ENCODE measurements at places on chromosomes 7 and 10.

- no peak overlapping the region for H3K27ac ChIP-seq
- H3K4me1 ChIP-seq, result no peaks in the 10 kb centered on the region
Measured at GRCh38 chr10:124867304-124867703, 65.7 kb downstream of the ABRAXAS2 start.

DNA sequence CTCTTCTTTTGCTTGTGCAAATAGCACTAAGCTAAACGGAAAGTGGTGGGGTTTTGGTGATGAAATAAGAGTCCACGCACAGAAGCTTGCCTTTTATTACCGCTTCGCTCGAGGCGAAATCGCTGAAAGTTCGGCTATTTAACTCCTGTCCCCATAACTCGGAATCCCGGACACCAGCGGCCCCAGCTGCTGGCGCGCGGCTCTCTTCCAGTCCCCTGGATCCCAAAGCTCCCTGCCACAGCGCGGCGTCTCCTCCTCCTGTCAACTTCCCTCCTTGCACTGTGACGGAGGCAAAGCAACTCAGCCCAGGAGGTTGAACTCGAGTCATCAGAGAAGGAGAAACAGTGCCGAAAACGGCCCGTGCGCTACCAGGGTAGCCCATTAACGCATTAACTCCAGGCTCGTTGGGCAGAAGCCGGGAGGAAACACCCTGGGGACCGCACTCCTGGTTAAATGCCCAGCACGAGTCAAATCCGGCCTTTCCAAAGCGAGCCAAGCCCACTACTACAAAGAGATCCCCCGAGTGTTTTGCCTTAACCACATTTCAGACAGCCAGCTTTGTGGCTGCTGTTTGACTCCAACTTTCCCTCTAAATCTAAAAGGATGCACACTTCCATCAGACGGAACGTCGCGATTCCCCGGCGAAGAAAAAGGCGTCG lies 1.3 kb downstream of the SEMA3D start:
- H3K27ac ChIP-seq, result no peak overlapping the region
- H3K4me3 ChIP-seq, result no peak overlapping the region
- no peaks in the 10 kb centered on the region for H3K36me3 ChIP-seq
- H3K27me3 ChIP-seq, result peaks cover 24% of the 10 kb centered on the region
- peaks cover 3% of the 10 kb centered on the region for H3K4me1 ChIP-seq

GRCh38 chr7:18580950-18581349 lies 85.4 kb downstream of the HDAC9 start:
- no peaks in the 10 kb centered on the region for H3K4me1 ChIP-seq
- H3K4me3 ChIP-seq, result no peak overlapping the region
- no peaks in the 10 kb centered on the region for H3K36me3 ChIP-seq
- DNase-seq, result no peak
- no peak overlapping the region for H3K27ac ChIP-seq

DNA sequence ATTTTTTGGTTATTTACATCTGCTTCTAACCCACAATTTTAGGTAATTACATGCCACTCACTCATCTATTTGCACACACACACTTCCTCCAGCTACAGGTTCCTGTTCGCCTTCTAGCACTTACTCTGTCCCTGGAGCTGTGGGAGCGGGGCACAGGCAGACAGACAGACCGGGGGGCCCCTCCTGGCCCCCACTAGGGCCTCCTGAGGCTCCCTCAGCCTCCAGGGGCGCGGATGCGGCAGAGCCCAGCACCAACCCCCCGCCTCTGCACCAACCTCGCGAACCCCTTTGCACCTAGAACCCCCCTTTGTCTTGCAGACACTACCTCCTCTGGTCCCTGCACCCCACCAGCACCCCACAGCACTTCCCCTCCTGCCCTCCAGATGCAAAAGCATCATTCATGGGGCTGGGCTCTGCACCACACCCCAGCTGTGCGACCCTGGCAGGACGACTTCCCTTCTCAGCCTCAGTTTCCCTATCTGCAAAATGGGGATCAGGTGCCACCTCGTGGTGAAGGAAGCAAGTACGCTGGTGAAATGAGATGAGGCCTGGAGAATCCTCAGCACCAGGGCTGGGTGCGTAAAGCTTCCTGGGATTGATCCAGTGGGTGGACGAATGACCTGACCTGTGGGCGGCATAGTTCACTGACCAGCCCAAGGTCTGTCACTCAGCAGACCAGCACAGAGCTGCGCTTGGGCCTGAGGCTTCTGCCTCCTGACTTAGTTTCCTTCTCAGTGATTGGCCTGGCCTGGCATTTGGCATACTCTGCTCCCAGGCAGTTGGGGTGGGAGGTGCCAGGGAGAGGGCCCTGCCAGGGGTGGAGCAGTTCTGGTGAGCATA lies 37.9 kb downstream of the ELFN1 start:
- no peak overlapping the region for H3K4me3 ChIP-seq
- H3K27ac ChIP-seq, result no peak overlapping the region
- peaks cover 3% of the 10 kb centered on the region for H3K36me3 ChIP-seq
- DNase-seq, result no peak

- no peak for DNase-seq
- H3K4me1 ChIP-seq, result no peaks in the 10 kb centered on the region
- H3K27me3 ChIP-seq, result no peaks in the 10 kb centered on the region
- H3K27ac ChIP-seq, result no peak overlapping the region
- H3K36me3 ChIP-seq, result no peaks in the 10 kb centered on the region
Measured at GRCh38 chr10:115861455-115861854, 411.6 kb downstream of the GFRA1 start.

DNA sequence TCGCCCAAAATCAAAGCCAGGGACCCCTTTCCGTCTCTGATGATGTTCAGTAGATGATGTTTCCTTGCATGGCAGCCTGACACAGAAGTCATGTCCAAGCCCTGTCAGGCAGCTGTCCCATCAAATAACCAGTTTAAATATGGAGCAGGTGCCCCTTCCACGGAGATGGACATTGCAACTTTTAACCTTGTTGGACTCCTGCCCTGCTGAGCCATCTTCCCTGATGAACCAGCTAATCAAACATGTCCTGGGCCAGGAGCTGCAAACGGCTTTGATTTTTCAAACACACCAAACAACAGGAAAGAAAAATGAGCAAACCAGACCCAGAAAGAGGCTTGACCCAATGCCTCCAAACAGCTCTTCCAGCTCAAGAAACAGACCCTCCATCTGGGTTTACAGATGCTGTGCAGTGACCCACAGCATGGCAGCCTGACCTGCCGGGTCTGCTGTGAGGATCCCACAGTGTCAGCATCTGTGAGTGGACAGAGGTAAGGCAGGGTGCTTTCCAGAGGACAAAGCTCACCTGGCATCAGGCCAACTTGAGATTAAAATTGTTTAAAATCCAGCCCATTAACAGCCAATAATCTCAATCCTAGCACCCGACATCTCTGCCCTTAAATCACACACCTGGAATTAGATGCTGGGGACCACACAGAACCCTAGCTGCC lies 372.6 kb downstream of the GRID1 start:
- no peaks in the 10 kb centered on the region for H3K36me3 ChIP-seq
- H3K4me3 ChIP-seq, result no peak overlapping the region
- DNase-seq, result no peak
- H3K27ac ChIP-seq, result no peak overlapping the region
- H3K27me3 ChIP-seq, result peaks cover 7% of the 10 kb centered on the region
- H3K4me1 ChIP-seq, result no peaks in the 10 kb centered on the region

DNA sequence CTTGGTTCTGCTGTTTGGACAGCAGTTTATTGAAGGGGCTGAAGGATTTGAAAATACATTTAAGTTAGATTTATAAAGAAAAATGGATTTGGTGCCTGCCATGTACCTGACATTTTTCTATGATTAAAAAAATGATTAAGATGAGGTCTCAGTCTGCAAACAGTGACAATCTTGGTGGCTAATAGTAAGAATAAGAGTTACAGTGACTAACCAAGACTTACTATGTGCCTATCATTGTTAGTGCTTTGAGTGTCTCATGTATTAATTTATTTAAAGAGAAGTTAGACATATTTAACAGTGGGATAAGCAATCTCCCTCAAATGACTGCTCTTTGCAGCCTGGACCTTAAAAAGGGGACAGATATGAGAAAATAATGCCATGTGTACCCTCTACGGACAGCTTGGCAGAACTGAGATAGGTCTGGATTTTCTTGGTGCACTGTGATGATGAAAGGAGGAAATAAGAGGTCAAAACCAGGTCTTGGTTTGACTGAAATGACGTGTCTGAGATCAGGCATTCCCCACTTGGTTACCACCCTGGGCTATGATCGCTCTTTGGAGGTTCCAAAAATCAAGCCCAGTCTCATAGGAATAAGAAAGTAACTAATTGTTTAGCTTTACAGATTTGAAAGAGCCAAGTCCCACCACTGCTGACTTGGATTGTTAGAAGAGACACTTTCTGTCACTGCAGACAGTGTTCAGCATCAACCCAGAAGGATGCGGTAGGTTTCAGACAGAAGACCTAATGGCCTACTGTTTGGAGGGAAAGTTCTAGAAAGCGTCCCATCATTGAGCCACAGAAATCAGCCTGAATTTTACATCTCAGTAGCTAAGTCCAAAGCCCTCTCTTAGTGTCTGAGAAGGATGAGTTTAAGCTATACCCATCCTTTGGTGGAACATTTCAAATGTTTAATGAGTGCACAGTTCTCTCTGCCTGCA lies 2.1 kb downstream of the CASP7 start:
- H3K27ac ChIP-seq, result peak overlapping the region; percentile 93
- peaks cover 51% of the 10 kb centered on the region for H3K4me1 ChIP-seq
- DNase-seq, result peak; percentile 53
- peaks cover 4% of the 10 kb centered on the region for H3K27me3 ChIP-seq
